ENCODE measurements at places on chromosomes 13 and 19.
A peak's percentile ranks its signal among the peaks of the same experiment; 100 is the strongest.

GRCh38 chr13:111575719-111576118, 255.3 kb downstream of the TEX29 start:
- DNase-seq, result no peak

DNA sequence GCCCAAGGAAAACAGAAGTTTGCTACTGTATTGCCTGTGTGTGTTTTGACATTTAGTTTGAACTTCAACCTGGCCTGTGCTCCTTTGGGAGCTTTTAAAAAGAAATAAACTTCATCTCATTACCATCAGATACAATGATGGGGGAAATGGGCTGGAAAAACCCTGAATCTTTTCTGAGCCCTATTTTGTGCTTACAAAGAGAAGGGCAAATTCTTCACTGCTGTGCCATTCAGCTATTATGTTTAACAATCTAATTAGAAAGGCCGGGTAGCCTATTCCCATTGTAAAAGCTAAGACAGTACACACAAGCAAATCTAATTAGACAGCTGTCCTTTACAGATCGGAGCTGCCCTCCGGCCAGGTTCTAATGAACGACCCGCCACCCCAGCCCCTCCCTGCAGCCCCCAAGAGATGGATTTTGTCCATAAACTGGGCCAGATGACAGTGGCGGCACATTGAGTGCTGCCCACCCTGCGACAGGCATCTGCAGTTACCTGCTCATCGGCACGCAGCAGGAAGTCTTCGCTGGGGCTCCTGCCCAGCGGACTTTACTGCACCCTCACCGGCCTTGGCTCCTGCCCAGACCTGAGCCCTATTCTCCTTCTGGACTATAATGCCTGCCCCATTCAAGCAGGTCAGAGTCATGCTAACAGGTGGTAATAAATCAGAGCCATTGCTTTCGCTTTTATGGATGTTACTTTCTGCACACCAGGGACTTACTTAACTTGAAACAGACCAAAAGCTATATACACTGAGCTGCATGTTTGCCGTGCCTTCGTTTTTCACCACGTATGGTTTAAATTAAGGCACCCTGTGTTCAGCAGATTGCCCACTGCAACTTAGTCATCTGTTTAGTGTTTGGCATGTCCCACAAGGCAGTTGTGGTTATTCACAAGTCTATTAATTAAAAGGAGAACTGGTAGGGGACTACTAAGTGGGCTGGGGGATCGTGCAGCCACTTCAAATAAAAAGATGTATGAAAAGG, 549.6 kb downstream of the FGF9 start:
- no peak for DNase-seq

DNA sequence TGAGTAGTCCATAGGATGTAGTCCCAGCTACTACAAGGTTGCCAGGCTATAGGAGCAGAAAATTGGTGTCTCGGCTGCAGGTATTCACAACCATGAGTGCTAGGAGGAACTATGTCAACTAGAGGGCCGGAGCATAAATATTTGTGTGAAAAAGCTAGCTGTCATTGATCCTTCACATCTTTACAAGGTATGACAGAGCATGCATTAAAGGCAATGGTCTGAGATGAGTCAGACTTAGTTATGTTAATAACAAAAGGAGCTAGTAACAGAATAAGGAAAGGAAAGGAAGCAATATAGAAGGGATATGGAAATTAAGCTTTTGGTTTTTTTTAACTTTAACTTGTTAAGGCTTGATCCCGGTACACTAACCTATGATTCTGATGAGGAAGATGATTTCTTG, 40.9 kb upstream of the PSG9 start:
- no peak for DNase-seq

- DNase-seq, result no peak
Observed at GRCh38 chr13:33745370-33746324, 72.3 kb upstream of the RFC3 start.

GRCh38 chr19:42596391-42597072, 1.8 kb upstream of the CEACAM8 start:
- DNase-seq, result peak; percentile 7

GRCh38 chr13:36445891-36446351, 13.6 kb downstream of the CCNA1 start:
- DNase-seq, result no peak

GRCh38 chr13:40776232-40776631, 5.2 kb upstream of the MRPS31 start:
- no peak for DNase-seq

DNA sequence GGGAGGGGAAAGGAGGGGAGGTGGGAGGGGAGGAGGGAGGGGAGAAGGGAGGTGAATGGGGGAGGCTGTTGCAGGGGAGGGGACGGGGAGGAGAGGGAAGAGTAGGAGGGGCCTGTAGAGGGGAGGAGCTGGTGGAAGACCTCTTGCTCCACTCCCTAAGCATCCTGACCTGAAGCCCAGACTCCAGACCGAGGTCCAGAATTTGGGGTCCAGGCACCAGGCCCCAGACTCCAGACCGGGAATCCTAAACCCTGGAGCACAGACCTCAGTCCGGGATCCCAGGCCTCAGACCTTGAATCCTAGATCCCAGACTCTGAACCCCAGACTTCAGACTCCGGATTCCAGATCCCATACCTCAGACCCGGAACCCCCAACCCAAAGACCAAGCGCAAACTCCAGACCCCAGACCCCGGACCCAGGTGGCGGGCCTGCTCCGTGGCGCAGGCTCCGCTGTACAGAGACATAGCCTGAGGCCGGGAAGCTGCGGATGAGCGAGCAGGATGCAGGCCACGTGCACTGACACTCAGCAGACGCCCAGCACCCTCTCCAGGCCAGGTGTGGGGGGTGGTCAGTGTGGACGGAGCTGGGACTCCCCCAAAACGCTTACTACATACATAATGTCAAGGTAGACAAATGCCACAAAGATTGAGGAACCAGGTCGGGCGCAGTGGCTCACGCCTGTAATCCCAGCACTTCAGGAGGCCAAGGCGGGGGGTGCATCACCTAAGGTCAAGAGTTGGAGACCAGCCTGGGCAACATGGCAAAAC, 710 bp upstream of the BTBD2 start:
- peak; percentile 67 for DNase-seq

DNA sequence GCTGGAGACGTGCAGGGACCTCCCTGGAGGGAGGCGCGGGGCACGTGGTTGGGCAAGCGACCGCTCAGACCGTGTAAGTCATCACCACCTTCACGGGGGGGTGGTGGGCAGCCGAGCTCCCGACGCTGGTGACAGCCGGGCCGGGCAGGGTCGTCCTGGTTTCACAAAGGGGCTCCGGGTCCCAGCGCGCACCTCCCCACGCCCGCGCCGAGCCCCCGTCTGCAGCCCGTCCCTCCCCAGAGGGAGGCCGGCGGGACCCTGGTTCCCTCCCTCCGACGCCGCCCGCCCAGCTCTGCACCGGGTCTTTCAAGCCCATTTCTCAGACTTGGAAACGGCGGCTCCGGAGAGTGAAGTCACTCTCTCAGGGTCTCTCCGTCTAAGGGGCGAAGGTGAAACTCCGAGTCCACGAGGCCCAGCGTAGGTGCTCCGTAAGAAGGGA, 729 bp upstream of the ARID3A start:
- DNase-seq, result no peak

- DNase-seq, result no peak
Observed at GRCh38 chr19:39935364-39935661, 879 bp upstream of the FCGBP start.

- no peak for DNase-seq
Observed at GRCh38 chr19:46218160-46218559, 11.4 kb upstream of the IGFL1 start.

- DNase-seq, result no peak
Observed at GRCh38 chr13:94706101-94706842, 6.1 kb downstream of the SOX21 start.

- no peak for DNase-seq
Observed at GRCh38 chr19:15265850-15266248, 33.6 kb upstream of the EPHX3 start.

- DNase-seq, result no peak
Observed at GRCh38 chr19:11324748-11325389, 14.6 kb downstream of the RAB3D start.

- DNase-seq, result no peak
Observed at GRCh38 chr19:32896516-32897214, 27.1 kb upstream of the SLC7A9 start.

- DNase-seq, result no peak
Observed at GRCh38 chr19:43532571-43532961, 422 bp upstream of the ZNF575 start.

DNA sequence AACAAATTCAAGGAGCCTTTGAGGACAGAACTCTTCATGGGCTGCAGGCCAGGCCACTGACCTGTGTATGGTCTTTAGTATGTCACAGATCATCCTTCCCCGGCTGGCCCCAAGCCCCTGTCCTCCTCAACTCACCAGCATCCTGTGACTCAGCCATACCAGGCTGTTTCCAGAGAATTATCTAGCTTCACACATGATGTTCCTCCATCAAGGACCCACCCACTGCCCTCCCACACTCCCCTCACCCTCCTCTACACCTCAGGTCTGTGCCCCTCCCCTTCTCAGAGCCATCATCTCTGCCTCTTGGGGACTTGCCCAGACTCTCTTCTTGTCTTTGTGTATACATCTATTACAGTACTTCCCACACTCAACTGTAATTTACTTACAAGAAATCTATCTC, 14.7 kb downstream of the DCT start:
- DNase-seq, result no peak

DNA sequence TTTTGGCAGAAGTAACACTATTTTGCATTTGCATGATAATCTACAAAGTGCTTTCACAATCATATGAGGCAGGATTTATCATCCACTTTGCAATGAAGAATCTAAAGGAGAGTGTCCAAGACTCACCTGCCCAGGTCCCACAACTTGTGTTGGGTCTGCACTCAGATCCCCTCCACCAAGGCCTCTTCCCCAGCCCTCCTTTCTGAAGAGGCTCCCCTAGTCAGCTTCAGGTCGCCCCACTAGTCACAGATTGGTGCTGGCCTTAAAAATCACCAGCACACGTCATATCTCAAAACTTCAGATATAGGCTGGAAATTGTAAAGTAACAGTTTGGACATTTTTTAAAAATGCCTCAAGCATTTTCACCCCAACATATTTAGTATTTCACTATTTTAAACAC, 17.5 kb downstream of the ATP7B start:
- no peak for DNase-seq

DNA sequence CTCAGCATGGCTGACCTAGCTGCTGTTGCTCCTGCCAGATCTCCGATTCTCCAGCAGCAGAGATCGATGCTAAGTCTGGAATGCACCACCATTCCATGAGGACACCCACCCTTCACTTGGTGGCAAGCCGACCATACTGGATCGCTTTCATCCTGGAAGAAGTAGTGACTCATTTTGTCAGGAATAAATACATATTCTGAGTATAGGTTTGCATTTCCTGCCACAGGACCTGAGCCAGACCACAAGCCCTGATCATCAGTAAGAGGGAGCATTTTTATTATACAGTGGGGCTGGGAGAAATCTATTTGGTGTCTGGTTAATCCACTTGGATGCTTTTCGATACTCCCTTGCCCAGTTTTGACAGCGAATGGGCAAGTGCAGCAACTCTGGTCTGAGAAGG, 10.9 kb upstream of the KCTD15 start:
- DNase-seq, result no peak

DNA sequence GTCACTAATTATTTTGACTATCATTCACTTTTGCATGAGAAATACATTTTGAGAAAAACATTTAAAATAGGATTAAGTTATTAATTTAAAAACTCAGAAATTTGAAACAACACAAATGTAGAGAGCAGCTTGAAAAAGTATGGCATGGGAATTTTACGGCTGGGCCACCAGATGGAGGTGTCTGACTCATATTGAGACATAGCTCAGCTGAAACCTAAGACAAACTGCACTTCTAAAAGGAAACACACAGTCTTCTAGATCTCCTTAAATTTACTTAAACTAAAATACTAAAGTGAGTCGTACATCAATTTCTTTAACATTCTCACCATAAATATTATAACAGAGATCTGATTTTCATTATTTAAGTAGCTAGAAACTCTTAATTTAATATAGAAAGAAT, 41.9 kb upstream of the POSTN start:
- DNase-seq, result no peak

GRCh38 chr13:23497191-23497590, 63.7 kb upstream of the SACS start:
- no peak for DNase-seq

GRCh38 chr19:58372311-58373133, 8.3 kb downstream of the ZNF837 start:
- no peak for DNase-seq

DNA sequence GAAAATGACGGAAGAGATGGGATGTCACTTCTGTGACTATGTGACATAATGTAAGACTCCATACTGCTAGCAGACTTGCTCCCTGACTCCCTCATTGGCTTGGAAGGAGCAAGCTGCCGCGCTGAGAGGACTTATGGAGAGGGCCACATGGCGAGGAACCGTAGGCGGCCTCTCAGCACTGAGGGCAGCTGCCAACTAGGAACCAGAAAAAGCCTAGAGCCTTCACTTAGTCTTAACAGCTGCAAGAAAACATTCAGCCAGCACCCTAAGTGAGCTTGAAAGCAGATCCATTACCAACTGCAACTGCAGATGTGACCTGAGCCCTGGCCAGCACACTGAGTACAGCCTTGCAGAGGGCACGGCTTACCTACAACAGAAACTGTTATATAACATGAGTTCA, 33.9 kb downstream of the USP12 start:
- no peak for DNase-seq

GRCh38 chr19:47483800-47484690, at the start of gene KPTN:
Gene KPTN (minus strand): TSS chr19:47484219. CDS start chr19:47484160, 59 bp downstream.
- peak; percentile 81 for DNase-seq
